ENCODE measurements at places on chromosomes 4 and X. TPM values are rescaled to one million over a fixed set of nuclear protein-coding genes. Genes with fewer than 3 reads are reported as not detected.

The IL3RA gene
- polyA plus RNA-seq, result 20.4 TPM

The SSX2B gene
- not detected for polyA plus RNA-seq

GRCh38 chr4:52035190-52035589 lies 2.9 kb downstream of the SGCB start:
- no peak for DNase-seq

DNA sequence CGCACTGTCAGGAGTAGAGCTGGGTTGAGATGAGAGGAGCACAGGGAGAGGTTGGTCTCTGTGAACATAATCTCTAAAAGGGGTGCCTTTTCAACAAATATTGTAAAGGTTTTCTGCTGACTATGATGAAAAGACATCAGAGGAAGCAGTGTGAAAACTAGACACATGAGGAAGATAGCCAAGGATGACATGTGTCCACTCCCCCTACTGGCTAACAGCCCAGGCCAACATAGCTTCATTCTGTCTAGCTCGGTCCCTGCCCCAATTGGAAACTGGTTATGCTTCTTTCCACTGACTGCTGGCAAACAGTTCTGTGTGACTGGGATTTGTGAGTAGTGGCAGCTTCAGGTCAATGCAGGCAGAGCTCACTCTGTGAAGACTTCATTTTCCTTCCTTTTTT lies 115.4 kb upstream of the ESX1 start:
- DNase-seq, result peak; percentile 45

DNA sequence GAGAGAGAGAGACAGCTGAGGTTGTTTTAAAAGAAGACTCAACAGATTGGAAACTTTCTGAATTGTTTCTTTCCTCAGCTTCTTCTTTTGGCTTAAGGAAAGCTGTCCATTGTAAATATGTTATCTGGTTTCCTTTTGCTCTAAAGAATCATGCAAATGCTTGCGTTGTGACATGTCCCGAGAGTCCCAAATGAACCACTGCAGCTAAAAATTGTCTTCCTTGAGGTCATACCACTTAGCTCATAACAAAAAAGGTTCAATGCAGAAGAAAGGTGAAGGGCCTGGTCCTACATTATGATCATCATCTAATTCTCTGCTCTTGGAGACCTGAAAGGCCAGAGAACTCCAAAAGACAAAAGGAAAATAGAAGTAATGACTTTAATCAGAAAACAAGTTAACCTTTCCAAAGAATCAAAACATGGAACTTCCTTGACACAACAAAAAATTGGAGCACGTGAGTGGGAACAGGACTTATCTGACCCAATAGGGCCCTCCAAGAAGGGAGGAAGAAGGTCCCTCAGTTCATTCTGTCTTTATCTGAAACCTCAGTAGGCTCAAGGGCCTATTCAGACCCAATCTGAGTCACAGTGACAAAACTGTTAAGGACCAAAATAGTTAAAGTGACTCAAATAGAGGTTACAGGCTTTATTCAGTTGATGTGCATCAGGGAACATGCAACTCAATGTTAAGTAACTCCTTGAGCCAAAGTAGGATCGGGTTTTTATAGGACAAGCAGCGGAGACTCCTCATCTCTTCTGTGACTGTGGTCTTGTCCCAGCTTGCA lies 14.7 kb upstream of the VSIG1 start:
- no peak for DNase-seq

GRCh38 chr4:2842687-2843262 lies 869 bp upstream of the ADD1 start:
- no peak for DNase-seq

DNA sequence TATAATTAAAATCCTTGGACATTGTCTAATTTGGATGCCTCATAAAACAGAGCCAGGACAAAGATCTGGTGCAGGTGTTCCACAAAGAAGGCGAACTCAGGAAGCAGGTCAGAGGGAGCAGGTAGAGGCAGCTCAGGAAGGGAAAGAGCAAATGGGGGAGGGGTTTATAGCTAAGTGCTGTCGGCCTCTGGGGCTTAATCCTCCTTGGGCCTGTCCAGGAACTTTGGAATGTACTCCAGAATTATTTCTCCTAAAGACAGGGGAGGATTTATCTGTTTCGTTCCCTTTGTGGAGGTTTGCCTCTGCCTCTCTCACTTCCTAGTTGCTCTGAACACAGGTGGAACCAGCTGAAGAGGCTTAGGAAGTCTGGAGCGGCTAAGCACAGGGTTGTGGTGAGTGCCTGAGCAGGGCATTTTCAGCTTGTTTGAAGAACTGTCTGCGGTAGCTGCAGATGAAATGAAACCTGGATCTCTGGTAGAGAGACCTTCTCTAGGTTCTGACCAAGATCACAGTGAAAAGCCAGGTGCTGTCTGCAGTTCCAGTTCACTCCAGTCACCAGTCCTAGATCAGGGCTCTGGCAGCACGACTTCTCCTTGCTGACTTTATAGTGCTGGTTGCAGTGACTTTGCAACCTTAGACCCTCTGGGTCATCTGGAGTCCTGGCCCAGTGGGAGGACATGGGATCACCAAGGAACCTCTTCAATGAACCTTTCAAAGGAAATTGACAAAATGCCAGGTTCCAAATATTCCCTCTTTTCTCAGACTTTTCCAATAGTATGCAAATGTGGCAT lies 519.2 kb downstream of the PCDH10 start:
- DNase-seq, result no peak

- no peak for DNase-seq
Measured at GRCh38 chr4:3532751-3533422, 665 bp upstream of the LRPAP1 start.

DNA sequence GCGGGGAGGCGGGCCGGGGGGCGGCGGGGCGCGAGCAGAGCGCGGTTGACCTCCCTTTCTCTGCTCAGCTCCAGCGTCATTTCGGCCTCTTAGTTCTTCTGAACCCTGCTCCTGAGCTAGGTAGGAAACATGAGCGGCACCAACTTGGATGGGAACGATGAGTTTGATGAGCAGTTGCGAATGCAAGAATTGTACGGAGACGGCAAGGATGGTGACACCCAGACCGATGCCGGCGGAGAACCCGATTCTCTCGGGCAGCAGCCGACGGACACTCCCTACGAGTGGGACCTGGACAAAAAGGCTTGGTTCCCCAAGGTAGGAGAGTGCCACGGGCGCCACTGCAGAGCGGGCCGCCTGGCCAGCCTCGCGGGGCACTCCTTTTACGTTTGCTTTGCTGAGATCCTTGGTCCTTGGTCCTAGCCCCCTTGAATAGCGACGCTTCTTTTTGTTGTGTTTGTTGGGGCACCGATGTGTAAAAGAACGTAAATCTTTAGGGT lies at the start of gene HTATSF1:
HTATSF1 (plus strand) TSS at position 37 of the 497 bp plus-strand sequence; CDS start at position 130, 93 bp downstream.
- no peak for DNase-seq

Data from muscle of arm (tissue), 14 donors.